ENCODE measurements at places on chromosomes 11 and 22.

- H3K27ac ChIP-seq = peak overlapping the region; percentile 29
- no peaks in the 10 kb centered on the region for H3K36me3 ChIP-seq
- DNase-seq = no peak
- H3K4me1 ChIP-seq = peaks cover 48% of the 10 kb centered on the region
- H3K4me3 ChIP-seq = no peak overlapping the region
- H3K27me3 ChIP-seq = peaks cover 11% of the 10 kb centered on the region
Observed at GRCh38 chr11:126139111-126140091, 72.0 kb downstream of the RPUSD4 start.

GRCh38 chr11:128581561-128582272, 5.6 kb downstream of the ETS1 start:
- no peak overlapping the region for H3K27ac ChIP-seq
- no peak for DNase-seq
- H3K4me3 ChIP-seq = no peak overlapping the region
- peaks cover 7% of the 10 kb centered on the region for H3K4me1 ChIP-seq

DNA sequence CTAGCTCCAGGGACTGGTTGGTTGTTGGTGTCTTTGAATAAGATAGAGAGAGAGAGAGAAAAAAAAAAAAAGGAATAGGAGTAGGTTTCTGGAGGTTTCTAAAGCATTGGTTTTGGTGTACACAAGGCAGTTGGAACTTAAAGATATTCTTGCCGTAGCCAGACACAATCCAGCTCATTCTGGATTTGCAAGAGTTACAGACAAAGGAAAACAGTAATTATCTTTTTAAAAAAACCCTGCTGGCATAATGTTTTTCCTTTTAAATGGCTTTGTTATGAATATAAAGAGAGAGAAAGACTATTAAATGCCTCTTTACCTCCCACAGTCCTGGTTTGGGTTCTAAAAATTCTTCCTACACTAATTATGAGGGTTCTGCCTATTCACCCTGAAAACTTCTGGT, 120.4 kb upstream of the RAG2 start:
- H3K4me1 ChIP-seq = no peaks in the 10 kb centered on the region
- no peak overlapping the region for H3K4me3 ChIP-seq
- DNase-seq = no peak
- H3K27ac ChIP-seq = no peak overlapping the region

GRCh38 chr22:30008401-30008800, 71.9 kb upstream of the HORMAD2 start:
- no peak overlapping the region for H3K27ac ChIP-seq
- DNase-seq = no peak
- no peaks in the 10 kb centered on the region for H3K27me3 ChIP-seq

DNA sequence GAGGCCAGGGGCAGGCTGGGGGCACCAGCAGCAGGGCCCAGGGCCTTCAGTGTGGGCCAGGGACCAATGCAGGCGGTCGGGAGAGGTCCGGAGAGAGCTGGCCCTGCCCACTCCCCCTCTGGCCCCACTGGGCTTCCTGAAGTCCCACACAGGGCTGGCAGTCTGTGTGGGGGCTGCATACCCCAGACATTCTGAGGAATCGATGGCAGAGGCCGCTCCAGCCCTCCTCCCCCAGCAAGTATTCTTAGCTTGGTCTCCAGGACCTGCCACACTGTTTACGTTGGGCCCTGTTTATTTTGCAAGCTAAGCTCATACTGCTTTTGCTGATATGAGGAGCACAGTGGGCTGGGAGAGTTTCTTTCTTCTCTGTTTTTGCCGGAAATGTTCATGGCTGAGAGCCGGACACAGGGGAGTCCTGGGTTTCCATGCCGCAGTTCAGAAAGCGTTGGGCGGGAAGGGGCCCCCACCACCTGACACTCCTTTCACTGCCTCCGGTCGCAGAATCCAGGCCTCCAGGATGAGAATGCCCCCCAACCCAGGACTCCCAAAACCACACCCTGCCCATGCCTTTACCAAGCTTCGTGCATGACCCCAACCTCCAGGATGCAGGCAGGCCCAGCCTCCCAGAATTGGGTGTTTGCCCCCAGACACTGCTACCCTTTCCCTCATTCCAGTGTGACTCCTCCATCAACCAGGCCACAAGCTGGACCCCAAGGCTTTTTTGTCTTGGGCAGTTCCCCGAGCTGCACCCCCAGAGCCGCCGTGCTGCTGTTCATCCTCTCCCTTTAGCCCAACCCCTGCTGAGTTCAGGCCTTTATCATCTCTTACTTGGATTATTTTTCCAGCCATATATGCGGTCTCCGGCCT, 81.8 kb upstream of the KCNQ1OT1 start:
- DNase-seq = peak; percentile 75
- H3K4me3 ChIP-seq = no peak overlapping the region
- no peaks in the 10 kb centered on the region for H3K36me3 ChIP-seq
- peaks cover 30% of the 10 kb centered on the region for H3K4me1 ChIP-seq
- no peaks in the 10 kb centered on the region for H3K27me3 ChIP-seq

DNA sequence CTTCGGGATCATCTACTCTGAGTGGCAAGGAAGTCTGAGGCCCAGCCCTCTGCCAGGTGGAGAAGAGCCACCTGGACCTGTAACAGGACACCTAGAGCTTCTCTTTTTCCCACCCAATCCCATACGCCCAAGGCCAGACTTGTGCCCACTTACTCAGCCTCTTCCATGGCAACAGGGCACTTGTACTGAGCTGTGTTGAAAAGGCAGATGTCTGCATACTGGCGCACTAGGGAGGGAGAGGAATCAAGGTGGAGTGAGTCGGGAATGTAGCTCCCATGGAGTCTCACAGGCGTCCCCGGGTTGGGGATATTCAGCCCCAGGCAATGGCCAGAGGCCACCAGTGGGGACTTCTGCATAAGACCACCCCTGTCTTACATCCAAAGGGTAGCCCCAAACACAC, 36.1 kb downstream of the TPBGL start:
- H3K27ac ChIP-seq = no peak overlapping the region
- peaks cover 69% of the 10 kb centered on the region for H3K36me3 ChIP-seq

DNA sequence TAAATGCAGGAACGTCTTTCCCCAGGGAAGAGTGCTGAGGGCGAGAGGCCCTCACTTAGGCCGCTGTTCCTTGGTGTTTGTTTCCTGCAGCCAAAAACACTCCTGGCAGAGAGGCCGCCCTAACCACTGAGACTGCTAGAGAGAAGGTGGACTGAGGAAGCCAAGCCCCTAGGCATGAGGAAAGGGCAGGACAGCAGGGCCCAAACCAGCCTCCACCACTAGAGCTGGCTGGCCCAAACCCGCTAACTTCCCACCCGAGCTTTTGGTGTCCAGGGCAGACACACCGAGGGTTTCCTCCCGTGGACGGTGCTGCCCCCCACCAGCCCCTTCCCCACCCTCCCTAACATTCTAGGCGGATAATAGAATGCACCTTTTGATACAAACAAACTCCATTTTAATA, 6.0 kb downstream of the FGF19 start:
- no peak overlapping the region for H3K27ac ChIP-seq
- peaks cover 9% of the 10 kb centered on the region for H3K4me1 ChIP-seq
- peaks cover 69% of the 10 kb centered on the region for H3K27me3 ChIP-seq
- no peak overlapping the region for H3K4me3 ChIP-seq
- no peaks in the 10 kb centered on the region for H3K36me3 ChIP-seq

DNA sequence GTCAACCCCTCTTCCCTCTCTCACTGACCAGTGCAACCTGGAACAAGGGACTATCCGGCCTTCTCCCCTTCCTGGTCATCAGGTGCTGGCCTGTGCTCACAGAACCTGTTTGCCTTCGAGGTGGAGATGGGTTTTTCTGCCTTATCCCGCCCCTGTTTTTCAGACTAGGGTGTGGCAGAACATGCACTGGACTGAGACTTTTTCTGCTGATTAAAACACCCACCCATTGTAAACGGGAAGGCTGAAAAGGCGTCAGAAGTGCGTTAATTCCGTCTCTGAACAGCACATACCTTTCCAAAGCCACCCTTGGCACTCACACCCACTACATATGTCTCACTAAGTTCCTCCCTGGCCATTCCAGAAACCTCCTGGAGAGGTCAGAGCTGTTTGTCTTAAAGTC, 4.4 kb upstream of the B3GNT6 start:
- no peak overlapping the region for H3K27ac ChIP-seq
- H3K36me3 ChIP-seq = no peaks in the 10 kb centered on the region
- peaks cover 13% of the 10 kb centered on the region for H3K27me3 ChIP-seq
- no peak overlapping the region for H3K4me3 ChIP-seq

GRCh38 chr22:48575618-48576332, 1251.9 kb downstream of the BRD1 start:
- H3K4me1 ChIP-seq = peaks cover 15% of the 10 kb centered on the region
- peaks cover 59% of the 10 kb centered on the region for H3K27me3 ChIP-seq
- H3K27ac ChIP-seq = no peak overlapping the region
- H3K4me3 ChIP-seq = peak overlapping the region; percentile 53
- no peaks in the 10 kb centered on the region for H3K36me3 ChIP-seq
- no peak for DNase-seq

DNA sequence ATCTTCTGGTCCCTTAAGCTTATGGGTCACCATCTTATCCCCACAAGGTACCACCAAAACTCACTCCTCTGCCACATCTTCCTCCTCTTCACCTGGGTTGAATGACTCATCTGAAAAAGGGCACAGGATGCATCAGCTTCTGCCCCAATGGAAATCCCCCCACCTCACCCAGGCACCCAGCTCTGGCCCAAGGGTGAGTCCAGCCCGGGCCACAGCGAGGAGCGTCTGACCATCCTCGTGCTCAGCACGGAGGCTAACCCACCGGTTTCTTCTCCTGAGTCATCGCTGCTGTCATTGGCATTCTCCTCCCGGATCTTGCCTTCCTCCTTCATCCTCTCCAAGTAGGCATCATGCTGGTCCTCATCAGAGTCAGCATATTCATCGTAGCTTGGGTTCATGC, 5.3 kb upstream of the TNKS1BP1 start:
- peaks cover 68% of the 10 kb centered on the region for H3K36me3 ChIP-seq
- H3K27me3 ChIP-seq = no peaks in the 10 kb centered on the region
- H3K4me1 ChIP-seq = peaks cover 28% of the 10 kb centered on the region

DNA sequence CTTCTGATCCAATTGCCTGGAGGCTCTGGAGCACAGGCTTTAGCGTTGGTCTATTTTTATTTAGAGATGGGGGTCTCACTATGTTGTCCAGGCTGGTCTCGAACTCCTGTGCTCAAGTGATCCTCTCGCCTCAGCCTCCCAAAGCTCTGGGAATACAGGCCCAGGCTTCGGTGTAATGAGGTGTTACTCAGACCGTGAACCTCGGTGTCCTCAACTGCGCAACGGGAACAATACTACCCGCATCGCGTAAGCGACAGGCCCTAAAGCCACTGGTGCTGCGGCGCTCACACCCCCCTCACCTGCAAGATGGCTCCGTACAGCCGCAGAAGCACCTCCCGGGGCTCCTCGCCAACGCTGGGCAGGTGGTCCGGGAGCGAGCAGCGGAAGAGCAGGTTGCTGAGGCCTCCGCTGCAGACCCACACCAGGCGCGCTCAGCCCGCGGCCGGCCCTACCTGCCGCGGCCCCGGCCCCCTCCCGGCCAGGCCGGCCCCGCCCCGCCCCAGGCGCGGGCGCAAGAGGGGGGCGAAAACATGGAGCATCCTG, 628 bp downstream of the CHKB start:
- peak overlapping the region; percentile 97 for H3K27ac ChIP-seq
- H3K4me3 ChIP-seq = peak overlapping the region; percentile 81
- H3K27me3 ChIP-seq = no peaks in the 10 kb centered on the region
- peaks cover 14% of the 10 kb centered on the region for H3K36me3 ChIP-seq
- peaks cover 35% of the 10 kb centered on the region for H3K4me1 ChIP-seq
- DNase-seq = no peak

DNA sequence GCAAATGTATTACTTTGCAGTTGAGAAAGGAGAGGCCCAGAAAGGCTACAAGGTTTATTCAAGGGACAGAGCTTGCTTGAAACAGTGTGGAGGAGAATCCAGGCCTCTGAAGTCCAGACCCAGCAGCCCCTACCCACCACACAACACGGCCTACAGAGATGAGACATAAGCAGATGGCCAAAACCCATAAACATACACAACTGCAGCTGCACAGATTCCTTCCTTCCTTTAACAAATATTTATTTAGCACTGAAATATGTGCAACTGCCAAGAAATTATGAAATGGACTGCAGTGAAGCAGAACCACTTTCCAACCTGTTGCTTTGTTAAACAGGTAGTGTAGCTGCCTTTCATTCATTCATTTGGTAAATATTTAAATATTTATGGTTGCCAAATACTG, 122.3 kb downstream of the SPATA19 start:
- no peak overlapping the region for H3K27ac ChIP-seq
- DNase-seq = no peak
- H3K4me3 ChIP-seq = no peak overlapping the region
- no peaks in the 10 kb centered on the region for H3K27me3 ChIP-seq
- no peaks in the 10 kb centered on the region for H3K4me1 ChIP-seq

GRCh38 chr11:114034956-114035355, 24.6 kb upstream of the ZBTB16 start:
- H3K27me3 ChIP-seq = no peaks in the 10 kb centered on the region
- no peak overlapping the region for H3K27ac ChIP-seq
